ENCODE measurements at places on chromosomes 16 and 17.
A peak's percentile ranks its signal among the peaks of the same experiment; 100 is the strongest.

DNA sequence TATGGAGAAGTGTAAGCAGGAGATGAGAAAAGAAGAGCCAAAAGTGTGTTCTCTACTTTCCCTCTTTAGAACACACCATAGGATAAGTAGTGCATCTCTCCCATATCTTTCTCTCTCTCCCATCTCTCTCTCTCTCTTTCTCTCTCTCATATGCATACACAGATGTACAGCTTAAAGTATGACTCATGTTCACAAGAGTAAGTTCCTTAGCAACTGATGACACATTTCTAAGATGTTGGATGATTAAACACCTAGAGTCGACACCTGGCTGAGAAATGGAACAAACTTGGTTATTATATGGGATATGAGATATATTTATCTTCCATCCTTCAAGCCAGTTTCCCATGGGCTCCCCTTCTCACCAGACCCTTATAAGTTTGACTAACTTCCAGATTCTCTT lies 113.5 kb downstream of the TMEM132E start:
- DNase-seq, result no peak

DNA sequence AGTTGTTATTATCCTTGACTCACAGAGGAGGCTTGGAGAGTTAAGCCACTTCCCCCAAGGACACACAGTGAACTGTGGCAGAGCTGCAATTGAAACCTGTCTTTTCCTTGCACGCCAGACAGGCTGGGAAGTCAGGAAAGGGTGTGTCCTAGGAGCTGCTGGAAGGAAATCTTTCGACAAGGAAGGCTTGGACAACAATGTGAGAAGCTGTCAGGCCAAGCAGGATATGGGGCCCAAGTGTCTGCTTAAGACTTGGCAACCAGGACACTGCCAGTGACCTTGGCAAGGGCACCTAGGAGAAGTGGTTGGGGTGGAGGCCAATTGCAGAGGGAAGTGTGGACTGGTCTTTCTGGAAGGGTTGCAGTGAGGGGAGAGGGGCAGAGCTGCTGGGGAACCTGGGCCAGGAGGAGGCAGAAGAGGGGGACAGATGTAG lies 2.1 kb upstream of the CAMKK1 start:
- no peak for DNase-seq

DNA sequence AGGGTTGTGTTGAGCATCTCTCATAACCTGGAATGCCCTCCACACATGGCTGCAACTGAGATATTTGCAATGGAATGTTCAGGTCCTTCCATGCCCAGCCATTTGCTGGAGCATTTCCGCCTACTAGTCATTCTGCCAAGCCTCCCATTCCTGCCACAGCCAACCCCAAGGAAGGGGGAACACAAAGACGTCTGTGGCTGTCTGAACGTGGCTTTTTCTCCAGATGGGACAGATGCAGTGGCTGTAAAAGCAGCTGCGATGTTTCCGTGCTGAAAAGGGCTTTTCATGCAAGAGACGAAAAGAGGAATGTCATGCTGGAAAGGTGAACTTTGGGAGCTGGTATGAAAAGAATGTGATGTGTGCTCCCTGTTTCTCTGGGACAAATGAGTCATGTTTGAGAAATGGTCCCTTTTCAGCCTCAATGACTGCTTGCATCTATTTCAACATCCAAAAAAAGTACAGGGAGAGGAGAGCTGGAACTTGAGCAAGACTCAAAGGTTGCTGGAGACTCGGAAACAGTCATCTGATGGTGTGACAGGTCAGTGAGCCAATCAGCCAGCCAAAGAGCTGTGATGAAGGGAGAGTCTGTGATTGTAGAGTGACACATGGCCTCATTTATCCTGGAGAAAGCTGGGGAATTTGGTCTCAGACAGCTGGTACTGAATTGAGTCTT lies 208.9 kb downstream of the SHISA9 start:
- no peak for DNase-seq

- DNase-seq, result no peak
Measured at GRCh38 chr17:61309362-61310256, 90.0 kb upstream of the TBX2 start.

GRCh38 chr17:4440690-4441686 lies 7.2 kb downstream of the SPNS3 start:
- DNase-seq, result no peak

DNA sequence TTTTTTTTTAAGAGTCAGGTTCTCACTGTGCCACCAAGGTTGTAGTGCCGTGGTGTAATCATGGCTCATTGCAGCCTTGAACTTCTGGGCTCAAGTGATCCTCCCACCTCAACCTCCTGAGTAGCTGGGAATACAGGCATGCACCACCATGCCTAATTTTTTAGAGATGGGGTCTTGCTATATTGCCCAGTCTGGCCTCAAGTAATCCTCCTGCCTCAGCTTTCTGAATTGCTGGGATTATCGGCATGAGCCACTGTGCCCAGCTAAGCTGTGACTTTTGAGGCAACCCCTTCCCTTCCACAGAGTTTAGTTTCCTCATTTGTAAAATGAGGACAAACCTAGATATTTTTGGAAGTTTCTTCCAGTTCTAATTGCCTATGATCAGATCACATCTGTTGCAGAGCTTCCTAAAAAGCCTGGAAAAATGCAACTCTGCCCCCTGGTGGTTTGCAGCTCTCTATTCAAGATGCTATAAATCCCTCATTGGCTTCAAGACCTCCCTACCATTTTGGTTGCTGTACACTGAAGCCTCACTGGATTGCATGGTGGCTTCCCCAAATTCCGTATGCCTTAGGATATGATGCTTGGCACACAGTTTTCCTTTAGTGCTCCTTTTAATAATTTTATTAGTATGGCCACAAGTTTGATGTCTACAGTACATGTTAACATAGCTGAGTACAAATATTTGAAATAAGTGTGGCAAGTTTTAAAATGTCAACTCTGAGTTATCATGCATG lies 19.3 kb downstream of the GDE1 start:
- peak; percentile 15 for DNase-seq

All from KG1 (cell line).